ENCODE measurements at places on chromosomes 1 and 21. TPM values are rescaled to one million over a fixed set of nuclear protein-coding genes. Genes with fewer than 3 reads are reported as not detected.

DNA sequence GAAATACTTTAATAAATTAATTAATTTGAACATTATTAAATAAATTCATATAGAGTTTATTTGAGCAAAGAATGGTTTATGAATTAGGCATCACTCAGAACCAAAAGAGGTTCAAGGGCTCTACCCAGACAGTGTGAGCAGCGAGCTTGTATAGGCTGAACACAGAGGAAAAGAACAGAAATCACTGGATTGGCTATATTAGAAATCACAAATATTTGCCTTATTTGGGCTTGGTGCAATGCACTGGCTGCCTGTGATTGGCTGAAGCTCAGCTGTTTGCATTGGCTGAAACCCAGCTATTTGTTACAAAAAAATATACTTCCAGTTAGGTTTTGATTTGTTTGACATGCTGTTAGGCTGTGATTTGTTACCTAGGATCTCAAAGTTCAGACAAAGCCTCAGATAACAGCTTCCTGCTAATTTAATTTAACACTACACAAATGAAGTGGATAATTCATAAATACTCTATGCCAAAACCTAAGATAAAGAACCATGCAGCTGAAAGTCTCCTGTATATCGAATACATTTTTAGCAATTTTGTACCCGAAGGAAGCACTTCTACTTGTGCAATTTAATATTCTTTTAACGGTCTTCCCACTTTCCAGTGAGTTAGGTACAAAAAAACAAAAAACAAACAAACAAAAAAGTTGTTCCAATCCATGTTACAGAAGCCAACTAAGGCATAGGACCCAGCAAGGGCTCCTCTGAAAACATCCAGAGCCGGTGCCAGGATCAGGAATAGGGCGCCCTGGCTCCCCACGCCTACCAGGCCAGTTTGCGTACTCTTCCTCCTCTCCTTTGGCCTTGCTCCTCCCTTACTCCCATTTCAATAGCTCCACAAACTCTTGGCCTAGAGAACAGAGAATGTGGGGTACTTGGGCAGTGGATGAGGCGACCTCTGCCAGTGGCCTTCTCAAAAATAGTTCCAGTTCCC lies 179.1 kb downstream of the DUSP10 start:
- DNase-seq: no peak

GRCh38 chr1:234322979-234323378 lies 50.3 kb upstream of the COA6 start:
- peak; percentile 30 for DNase-seq

DNA sequence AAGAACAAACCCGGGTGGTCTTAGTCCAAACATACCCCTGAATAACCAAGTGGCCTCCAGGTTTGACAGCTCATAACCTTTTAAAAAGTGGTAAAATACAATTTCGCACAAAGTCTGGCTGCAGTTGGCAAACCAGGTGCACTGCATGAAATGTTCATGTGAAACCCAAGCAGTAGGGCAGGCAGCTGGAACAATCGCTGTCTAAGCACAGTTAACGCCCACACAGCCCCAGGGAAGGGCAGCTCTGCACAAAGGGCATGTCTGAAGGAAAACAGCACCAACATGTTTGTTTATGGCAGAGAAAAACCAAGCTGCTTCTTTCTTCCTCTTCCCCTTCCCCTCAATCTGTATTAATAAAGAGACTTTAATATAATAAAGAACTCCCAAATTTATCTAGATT lies 49.5 kb downstream of the KIAA1614 start:
- peak; percentile 16 for DNase-seq

Gene SH3BGR
- 5.0 TPM for total RNA-seq

GRCh38 chr1:70509996-70510876 lies 99.2 kb downstream of the CTH start:
- DNase-seq: peak; percentile 97

DNA sequence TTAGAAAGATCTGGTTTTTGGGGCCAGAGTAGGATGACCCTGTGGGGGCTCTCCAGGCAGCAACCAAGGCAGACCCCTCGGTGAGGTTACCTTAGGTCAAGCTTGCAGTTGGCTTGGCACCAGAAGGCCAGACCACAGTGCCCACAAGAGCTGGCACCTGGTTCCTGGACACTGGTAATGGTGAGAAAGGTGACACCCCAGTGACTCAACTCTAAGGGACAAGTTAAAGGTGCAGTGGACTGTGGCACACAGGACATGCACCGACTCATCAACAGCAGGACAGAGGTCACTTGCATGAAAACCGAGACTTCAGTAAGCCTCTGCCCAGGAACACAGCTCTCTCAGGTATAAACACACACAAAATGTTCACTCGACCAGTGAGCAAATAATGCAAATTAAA lies 6.7 kb downstream of the LRRC38 start:
- no peak for DNase-seq

- DNase-seq: no peak
These were observed 50.9 kb downstream of the KCND3 start for GRCh38 chr1:111938536-111938935.

Gene GBP6
- total RNA-seq: 67.2 TPM

Gene GMEB1
- total RNA-seq: 7.9 TPM

Gene FAM78B
- 0.13 TPM for total RNA-seq

DNA sequence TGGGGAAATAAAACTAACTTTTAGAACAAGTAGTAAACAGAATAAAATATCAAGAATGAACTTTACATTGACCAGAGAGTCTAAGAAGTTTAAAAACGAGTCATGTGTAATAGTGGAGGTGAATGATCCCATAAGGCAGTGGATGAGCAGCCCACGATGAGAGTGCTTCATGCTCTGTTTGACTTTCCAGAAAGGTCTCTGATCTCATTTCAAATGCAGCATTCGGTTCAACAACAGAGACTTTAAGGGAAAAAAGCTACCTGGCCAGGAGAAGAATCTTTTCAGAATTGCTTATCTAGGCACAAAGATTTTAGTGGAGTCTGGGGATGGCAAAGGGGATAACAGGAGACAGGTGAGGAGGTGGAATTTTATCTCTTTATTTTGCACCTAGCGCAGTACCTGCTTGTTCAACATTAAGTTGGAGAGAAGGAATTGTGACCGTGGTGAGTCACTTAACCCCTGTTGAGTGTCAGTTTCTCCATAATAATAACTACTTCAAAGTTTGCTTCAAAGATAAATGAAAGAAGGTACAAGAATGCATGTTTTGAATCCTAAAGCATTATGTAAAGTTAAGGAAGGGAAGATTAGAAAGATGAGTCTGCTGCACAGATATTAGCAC lies 94.9 kb upstream of the KIF26B start:
- no peak for DNase-seq

- peak; percentile 58 for DNase-seq
These were observed 211.6 kb downstream of the LMX1A start for GRCh38 chr1:165144757-165145397.

- DNase-seq: peak; percentile 98
These were observed 55.9 kb downstream of the NENF start for GRCh38 chr1:212488436-212489283.

DNA sequence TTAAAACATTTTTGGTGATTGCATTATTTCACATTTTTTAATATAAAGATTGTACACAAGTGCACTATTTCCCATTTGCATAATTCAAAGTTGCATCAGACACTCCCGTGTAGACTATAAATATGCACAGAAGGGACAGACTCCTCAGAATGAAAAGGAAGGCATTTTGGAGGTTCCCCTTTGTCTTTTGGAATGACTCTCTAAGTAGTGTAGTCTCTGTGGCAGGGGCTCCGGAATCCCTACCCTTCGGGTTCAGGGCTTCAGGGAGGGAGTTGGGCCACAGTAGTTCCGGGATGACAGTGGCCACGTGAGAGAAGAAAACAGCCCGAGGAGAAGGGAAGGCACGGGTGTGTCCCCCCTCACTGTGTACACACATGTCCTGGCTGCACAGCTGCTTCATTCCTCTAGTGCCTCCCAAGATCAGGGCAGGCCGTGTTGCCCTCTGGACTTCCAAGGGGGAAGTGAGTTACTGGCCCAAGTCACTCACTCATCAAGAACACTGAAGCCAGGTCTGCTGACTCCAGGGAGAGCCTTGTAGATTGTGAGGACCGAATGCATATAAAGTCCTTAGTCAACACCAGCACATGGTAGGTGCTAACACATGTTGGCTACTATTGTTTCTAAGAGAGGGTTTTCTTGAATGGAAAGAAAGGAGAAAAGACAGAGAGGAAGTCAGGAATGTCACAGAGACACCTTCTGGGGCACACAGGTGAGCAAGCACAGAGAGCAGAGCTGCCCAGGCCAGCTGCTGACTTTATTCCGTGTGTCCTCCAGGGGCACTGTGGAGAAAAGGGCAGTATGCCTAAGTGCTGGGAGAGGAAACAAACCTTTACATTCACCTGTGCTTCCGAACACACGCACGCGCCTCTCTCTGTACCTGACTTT lies 39.8 kb downstream of the LHX4 start:
- DNase-seq: peak; percentile 54

DNA sequence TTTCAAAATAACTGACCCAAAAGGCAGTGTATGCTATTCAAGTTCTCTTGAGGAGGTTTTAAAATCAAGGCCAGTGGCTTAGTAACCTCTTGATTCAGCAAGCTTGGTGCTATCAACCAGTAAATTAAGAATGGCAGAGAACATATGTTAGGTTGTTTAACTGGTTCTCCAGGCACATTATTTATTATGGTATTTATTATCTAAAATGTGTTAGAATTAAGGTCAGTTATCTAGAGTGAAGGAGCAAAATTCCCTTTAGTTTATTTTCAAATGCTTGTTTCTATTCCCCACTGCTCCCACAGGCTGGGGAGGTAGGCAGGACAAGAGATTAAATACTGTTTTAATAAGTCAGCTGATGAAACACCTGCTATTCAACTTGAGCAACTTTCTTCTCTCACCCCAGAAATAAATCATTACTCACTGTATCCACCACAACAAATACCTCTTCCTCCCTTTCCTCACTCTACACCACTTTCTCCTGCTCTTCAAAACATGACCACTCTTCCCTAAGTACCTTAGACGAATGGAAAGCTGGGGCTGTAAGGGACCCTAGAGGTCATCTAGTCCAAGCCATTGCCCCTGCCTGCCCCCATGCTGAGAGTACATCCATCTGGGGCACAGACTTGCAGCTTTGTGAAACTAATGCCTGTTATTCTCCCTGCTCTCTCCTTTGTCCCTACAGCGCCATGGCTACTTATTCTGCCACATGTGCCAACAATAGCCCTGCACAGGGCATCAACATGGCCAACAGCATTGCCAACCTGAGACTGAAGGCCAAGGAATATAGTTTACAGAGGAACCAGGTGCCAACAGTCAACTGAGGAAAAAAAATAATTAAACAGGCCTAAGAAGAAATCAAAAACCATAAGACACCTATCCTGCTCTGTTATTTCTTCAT lies 71.7 kb downstream of the PRRX1 start:
- no peak for DNase-seq

DNA sequence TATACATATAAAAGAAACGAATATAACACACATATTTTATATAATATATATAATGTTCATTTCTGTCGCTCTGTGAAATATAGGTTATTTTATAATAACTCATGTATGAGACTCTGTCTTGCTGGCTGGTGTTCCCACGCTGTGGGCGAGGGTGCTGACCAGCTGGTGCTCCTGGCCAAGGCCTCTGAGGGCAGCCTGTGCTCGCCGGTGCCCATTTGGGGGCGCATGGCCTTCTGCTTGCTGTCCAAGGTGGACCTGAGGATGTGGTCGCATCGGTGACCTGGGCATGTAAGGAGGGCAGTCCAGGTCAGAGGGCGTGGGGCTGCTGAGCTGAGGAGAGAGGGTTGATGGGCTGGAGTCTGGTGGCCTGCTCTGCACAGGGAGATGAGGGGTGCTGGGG lies 1.1 kb upstream of the PCP4 start:
- DNase-seq: no peak

- no peak for DNase-seq
These were observed 210.9 kb downstream of the ZC3H11B start for GRCh38 chr1:219401724-219402625.

DNA sequence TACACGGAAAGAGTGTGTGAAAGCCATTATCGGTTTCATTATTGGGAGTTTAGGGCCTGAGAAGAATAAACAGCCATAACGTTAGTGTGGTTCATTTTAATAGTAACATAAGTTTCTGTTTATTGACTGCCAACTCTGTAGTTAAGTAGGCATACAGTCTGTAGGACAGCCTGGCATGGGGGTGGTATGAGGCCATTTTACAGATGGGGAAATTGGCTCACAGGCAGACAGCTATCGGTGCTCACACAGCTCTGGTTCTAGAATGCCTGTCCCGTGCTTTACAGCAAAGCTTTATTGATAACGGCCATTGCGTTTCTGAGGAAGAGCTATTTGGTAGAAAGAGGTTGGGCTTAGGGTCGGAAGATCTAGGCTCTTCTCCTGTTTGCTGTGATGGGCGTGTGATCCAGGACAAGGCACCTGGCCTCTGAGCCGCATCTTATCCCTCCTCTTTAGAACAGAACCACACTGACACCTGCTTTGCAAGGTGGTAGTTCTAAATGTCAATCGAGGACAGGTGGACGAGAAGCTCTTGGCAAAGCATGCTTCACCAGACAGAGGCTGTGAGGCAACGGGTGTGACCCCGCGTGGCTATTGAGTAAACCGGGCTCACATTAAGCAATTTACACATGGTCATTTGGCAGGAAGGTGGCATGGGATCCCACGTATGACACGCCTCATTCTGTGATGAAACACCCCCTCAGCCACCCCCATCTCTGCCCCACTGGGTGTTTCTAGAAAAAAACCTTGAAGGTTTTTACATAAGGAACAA lies 14.9 kb downstream of the ETS2 start:
- DNase-seq: peak; percentile 64

- no peak for DNase-seq
These were observed 3.3 kb upstream of the GBP3 start for GRCh38 chr1:89025928-89026327.

Gene BSND
- total RNA-seq: not detected

Gene SPRR2E
- total RNA-seq: 3.7 TPM

Gene DNALI1
- 0.26 TPM for total RNA-seq

DNA sequence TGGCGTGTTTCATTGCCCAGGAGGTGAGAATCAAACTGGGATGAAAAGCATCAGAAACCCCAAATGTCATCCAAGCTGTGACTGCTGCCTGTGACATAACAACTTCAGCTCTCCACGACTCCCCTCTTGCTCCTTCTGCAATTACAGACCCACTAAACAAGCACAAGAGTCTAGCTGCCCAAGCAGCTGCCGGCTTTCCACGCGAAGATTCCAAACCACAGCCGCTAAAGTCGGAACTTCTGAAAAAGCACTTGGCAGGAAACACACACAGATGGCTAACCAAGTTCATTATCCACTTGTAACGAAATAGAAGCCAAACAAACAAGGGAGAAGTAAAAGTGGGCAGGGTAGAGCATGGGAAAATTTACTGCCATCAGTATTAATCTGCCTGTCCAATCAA lies 198.1 kb downstream of the SLC35F3 start:
- no peak for DNase-seq

DNA sequence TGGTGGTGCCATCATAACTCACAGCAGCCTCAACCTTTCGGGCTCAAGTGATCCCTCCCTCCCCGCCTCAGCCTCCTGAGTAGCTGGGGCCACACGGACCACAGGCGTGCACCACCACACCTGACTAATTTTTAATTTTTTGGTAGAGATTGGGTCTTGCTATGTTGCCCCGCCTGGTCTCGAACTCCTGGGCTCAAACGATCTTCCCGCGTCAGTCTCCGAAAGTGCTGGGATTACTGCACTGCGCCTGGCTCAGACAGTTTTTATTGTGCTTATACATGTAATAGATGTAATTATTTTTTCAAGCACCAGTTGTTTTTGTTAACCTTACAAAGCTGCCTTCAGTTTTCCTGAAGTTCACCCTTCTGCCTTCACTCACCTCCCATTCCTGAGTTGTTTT lies 38.0 kb upstream of the HMGN1 start:
- no peak for DNase-seq

Data from bronchial epithelial cell (primary cell).